ENCODE measurements at places on chromosomes 1 and 21. TPM values are rescaled to one million over a fixed set of nuclear protein-coding genes. Genes with fewer than 3 reads are reported as not detected.
A peak's percentile ranks its signal among the peaks of the same experiment; 100 is the strongest.

PCSK9 gene
- polyA plus RNA-seq: 3.9 TPM

ELAVL4 gene
- 7.5 TPM for polyA plus RNA-seq

SELL gene
- 1.6 TPM for polyA plus RNA-seq

FRRS1 gene
- 0.45 TPM for polyA plus RNA-seq

TMEM125 gene
- 81.0 TPM for polyA plus RNA-seq

NUAK2 gene
- polyA plus RNA-seq: 11.5 TPM

PAQR6 gene
- 3.0 TPM for polyA plus RNA-seq

GRCh38 chr1:21344750-21345443 is 54.6 kb upstream of the ECE1 start:
- H3K4me3 ChIP-seq: peak overlapping the region; percentile 68
- peak; percentile 37 for DNase-seq
- H3K36me3 ChIP-seq: no peaks in the 10 kb centered on the region
- peaks cover 19% of the 10 kb centered on the region for H3K4me1 ChIP-seq

DNA sequence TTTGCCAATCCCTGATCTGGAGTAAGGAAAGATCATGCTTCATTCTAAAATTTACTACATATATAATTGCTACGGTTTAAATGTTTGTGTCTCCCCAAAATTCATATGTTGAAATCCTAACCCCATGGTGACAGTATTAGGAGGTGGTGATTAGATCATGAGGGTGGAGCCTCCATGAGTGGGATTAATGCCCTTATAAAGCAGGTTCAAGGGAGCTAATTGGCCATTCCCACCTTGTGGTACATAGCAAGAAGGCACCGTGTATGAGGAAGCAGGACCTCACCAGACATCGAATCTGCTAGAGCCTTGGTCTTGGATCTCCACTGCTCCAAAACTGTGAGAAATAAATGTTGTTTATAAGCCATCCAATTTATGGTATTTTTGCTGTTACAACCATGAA is 55.5 kb downstream of the GADD45A start:
- H3K36me3 ChIP-seq: no peaks in the 10 kb centered on the region
- peak overlapping the region; percentile 75 for H3K27ac ChIP-seq
- H3K4me3 ChIP-seq: no peak overlapping the region
- no peak for DNase-seq
- peaks cover 34% of the 10 kb centered on the region for H3K4me1 ChIP-seq

- H3K4me3 ChIP-seq: peak within 1 kb of the TSS; percentile 27
- H3K27ac ChIP-seq: peak within 1 kb of the TSS; percentile 90
- DNase-seq: no peak
Measured at GRCh38 chr1:160522622-160523345, at the start of gene SLAMF6. SLAMF6 (minus strand) TSS chr1:160523255; CDS start chr1:160523192, 63 bp downstream.

- H3K27me3 ChIP-seq: no peaks in the 10 kb centered on the region
- no peak overlapping the region for H3K27ac ChIP-seq
- no peak for DNase-seq
- H3K4me1 ChIP-seq: no peaks in the 10 kb centered on the region
- H3K36me3 ChIP-seq: no peaks in the 10 kb centered on the region
- H3K4me3 ChIP-seq: no peak overlapping the region
Measured at GRCh38 chr1:199460933-199461332, 566.6 kb upstream of the NR5A2 start.

DNA sequence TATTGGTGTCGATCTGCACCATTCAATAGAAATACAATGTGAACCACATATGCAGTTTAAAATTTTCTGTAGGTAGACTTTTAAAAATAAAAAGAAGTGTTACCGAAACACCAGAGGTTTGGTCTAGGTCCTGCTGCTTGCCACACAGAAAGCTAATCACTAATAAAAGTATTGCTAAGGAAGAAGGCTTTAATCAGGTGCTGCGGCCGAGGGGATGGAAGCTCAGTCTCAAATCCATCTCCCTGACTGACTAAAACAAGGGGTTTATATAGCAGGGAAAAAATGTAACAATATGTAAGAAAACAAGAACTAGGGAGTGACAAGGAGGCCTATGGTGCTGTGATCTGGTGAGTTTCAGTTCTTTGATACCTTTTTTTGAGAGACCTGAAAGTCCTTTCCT is 99.3 kb downstream of the XPR1 start:
- no peak overlapping the region for H3K27ac ChIP-seq
- no peak overlapping the region for H3K4me3 ChIP-seq
- DNase-seq: no peak
- H3K4me1 ChIP-seq: no peaks in the 10 kb centered on the region
- H3K36me3 ChIP-seq: peaks cover 6% of the 10 kb centered on the region
- H3K27me3 ChIP-seq: no peaks in the 10 kb centered on the region

DNA sequence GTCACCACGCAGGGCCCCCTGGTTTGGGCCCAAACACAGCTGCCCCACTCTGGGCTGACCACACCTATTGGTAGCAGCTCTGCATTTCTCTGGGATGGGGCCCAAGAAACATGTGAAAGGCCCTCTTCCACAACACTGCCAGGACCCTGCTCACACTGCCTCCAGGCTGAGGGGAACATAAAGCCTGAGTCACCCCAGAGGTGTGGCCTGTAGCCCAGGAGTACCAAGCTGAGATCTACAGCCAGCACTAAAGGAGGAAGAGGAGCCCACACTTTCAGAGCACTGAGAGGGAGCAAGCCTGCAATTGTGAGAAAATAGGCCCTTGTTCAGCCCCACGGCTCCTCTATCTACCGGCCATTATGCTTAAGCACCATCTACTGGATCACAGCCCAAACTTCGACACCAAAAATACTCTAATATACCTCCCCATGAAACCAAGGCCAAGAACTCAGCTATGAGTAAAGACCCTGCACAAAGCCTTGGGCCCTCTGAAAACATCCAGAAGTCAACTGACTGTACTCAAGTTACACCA is 14.4 kb upstream of the OR2T10 start:
- no peak overlapping the region for H3K4me3 ChIP-seq
- no peaks in the 10 kb centered on the region for H3K36me3 ChIP-seq
- H3K27ac ChIP-seq: no peak overlapping the region
- DNase-seq: no peak
- no peaks in the 10 kb centered on the region for H3K27me3 ChIP-seq

DNA sequence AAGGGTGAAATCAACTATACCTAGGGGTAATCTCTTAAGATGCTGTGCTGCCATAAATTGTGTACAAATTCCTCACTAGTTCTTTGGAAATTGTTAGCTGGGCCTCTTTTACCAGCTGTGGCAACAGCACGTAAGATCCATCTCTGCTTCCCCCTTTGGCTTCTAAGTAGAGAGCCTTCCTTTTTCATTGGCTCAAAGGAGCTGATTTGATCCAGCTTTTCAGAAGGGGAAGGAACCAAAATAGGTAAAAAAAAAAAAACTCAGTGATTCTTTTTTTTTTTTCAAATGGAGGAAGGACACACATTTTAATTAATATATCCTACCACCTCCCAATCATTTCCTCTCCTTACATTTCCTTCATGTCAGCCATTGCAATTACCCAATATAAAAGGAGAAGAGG is 4.0 kb upstream of the RCAN1 start:
- DNase-seq: no peak
- peaks cover 1% of the 10 kb centered on the region for H3K27me3 ChIP-seq
- H3K36me3 ChIP-seq: no peaks in the 10 kb centered on the region
- H3K4me3 ChIP-seq: no peak overlapping the region
- H3K27ac ChIP-seq: no peak overlapping the region

- no peaks in the 10 kb centered on the region for H3K27me3 ChIP-seq
- no peak overlapping the region for H3K4me3 ChIP-seq
- no peaks in the 10 kb centered on the region for H3K4me1 ChIP-seq
Measured at GRCh38 chr1:114618606-114619005, 37.2 kb upstream of the BCAS2 start.

GRCh38 chr21:34074283-34075090 is 1.1 kb downstream of the MRPS6 start:
- peak; percentile 21 for DNase-seq
- H3K27me3 ChIP-seq: no peaks in the 10 kb centered on the region
- no peaks in the 10 kb centered on the region for H3K4me1 ChIP-seq
- no peaks in the 10 kb centered on the region for H3K36me3 ChIP-seq

- no peak for DNase-seq
- peaks cover 13% of the 10 kb centered on the region for H3K4me1 ChIP-seq
- H3K27ac ChIP-seq: no peak overlapping the region
Measured at GRCh38 chr1:237763137-237763536, 127.6 kb downstream of the ZP4 start.

DNA sequence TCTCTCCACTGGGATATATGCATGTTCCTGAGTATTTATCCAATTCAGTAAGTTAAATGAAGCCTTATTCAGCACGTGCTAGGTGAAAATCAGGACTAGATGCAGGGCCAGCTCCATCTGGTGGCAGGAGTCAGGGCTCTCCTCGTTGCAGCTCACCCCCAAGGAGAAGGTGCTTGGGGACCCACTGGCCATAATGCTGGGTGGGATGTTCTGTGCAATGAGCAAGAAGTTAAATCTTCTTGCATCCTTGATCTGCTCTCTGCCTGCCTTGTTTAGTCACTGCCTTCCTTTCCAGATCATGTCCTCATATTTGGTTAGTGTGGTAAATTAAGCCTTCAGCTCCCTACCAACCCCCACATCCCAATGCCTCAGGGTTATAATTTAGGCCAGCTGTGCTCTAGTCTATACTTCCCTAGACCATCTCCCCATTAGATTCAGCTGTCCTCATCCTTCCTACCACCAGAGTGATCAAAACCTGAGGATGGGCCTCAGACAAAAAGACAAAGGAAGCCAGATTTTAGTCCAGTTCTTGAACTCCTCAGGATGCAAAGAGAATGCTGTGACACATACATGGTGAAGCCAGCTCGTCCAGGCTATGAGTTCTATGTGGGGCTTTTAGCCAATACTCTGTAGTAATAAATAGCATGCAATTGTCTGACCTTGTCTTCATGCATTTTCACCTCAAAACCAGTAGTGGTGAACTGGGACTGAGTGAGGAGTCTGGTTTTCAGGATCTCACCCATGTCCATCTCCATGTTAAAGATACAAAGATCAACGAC is 55.9 kb downstream of the SEC16B start:
- no peaks in the 10 kb centered on the region for H3K4me1 ChIP-seq
- H3K36me3 ChIP-seq: no peaks in the 10 kb centered on the region
- H3K4me3 ChIP-seq: no peak overlapping the region
- H3K27me3 ChIP-seq: no peaks in the 10 kb centered on the region
- DNase-seq: peak; percentile 59

DNA sequence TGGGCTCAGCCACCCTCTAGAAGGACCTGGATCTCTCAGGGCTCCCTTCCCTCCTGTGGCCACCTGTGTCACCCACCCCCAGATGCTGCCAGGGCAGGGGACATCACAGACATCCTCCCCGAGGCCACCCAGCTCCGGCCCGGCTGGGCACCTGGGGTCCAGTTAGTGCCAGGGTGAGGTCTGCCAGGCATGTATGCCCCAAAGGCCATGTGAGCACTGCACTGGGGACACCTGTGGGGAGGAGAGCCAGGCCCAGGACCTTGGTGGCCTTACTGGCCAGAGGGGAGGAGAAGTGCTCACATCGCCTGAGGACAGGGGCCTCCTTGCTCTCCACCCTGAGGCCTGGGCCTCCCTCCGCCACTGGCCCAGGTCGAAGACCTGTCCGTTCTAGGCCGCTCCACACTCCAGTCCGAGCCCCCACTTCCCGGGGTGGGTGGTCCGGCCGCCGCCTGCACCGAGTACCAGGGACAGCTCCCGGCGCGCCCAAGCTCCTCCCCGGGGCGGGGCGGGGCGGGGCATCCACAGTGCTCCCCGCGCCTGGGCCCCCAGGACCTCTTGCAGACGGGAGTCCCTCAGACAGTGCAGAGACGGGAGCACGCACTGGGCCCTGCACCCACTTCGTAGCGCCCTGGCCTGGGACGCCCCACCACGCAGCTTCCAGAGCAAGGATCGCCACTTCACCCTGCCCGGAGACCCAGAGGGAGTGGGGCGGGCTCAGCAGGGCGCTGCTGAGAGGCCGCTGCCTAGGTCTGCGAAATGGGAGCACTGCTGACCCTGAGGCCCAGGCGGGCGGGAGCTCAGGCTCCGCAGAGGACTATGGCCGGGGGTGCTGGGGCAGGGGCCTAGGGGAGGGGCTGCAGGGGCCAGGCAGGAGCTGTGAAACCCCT is 34.3 kb upstream of the CCDC27 start:
- H3K36me3 ChIP-seq: no peaks in the 10 kb centered on the region
- H3K27me3 ChIP-seq: peaks cover 15% of the 10 kb centered on the region
- H3K4me3 ChIP-seq: no peak overlapping the region
- H3K27ac ChIP-seq: no peak overlapping the region
- no peak for DNase-seq

DNA sequence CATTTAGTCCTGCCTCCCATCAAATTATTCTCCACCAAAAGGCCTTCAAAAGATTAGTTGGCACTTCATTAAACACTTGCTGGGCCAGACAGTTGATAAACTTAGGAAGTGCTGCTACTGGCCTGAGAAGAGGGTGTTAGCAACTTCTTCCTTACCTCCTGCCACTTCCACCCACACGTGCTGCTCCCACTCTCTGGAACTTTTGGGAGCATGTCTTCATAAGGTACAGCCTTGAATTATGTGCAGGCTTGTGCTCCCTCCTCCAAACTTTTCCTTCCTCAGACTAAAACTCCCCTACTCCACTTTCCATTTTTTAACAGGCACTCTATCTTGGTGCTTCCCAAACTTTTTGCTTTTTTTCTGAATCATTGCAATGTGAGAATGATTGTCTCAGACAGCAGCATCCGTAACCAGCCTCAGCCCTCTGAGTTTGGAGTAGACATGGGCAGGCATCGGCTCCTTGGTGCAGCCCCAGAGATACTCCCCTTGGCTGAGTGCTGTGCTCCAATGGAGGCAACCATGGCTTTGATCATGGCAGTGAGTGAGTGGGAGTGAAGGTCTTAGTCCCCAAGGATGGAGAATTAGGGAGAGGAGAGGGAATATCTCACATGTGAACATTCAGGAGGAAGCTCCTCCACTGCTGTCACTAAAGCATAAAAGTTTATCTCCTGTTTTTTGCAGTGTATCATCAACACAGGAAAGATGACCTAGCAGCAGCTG is 8.7 kb upstream of the LELP1 start:
- no peaks in the 10 kb centered on the region for H3K4me1 ChIP-seq
- no peak overlapping the region for H3K4me3 ChIP-seq
- H3K36me3 ChIP-seq: no peaks in the 10 kb centered on the region
- no peak overlapping the region for H3K27ac ChIP-seq
- H3K27me3 ChIP-seq: no peaks in the 10 kb centered on the region
- DNase-seq: no peak

- no peaks in the 10 kb centered on the region for H3K4me1 ChIP-seq
- no peak overlapping the region for H3K27ac ChIP-seq
- no peaks in the 10 kb centered on the region for H3K36me3 ChIP-seq
- peak; percentile 36 for DNase-seq
Measured at GRCh38 chr1:105793536-105794146, 1262.8 kb upstream of the PRMT6 start.

DNA sequence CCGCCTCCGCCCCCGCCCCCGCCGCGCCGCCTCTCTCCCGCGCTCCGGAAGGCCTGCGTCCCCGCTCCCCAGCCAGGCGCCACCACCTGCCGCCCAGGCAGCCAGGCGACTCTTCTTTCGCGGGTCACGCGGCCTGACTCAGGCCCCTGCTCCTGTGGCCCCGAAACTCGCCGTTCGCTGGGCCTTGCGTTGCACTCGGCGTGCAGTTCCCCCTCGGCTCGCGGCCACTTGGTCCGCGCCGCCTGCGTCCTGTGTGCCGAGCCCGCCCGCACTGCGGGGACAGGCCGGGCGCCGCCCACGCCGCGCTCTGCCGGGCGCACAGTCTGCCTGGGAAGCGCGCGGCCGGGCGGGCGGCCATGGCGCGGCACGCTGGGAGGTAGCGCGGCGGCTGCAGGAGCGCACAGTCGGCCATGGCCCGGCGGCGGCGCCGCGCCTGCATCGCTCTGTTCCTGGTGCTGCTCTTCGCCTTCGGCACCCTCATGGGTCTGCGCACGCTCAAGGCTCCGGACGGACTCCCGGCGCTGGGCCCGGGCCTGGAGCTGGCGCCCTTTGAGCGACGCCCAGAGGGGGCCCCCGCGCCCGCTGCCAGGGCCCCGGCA is at the start of gene MANEAL:
Gene MANEAL (plus strand): TSS at position 75 of the 599 bp plus-strand sequence. CDS start 336 bp downstream, at position 411.
- no peak within 1 kb of the TSS for H3K27ac ChIP-seq
- peak; percentile 71 for DNase-seq
- H3K4me3 ChIP-seq: peak within 1 kb of the TSS; percentile 71
- H3K27me3 ChIP-seq: no peaks in the 10 kb centered on the region
- H3K36me3 ChIP-seq: no peaks in the 10 kb centered on the region
